ENCODE measurements at places on chromosomes 2 and 18.

DNA sequence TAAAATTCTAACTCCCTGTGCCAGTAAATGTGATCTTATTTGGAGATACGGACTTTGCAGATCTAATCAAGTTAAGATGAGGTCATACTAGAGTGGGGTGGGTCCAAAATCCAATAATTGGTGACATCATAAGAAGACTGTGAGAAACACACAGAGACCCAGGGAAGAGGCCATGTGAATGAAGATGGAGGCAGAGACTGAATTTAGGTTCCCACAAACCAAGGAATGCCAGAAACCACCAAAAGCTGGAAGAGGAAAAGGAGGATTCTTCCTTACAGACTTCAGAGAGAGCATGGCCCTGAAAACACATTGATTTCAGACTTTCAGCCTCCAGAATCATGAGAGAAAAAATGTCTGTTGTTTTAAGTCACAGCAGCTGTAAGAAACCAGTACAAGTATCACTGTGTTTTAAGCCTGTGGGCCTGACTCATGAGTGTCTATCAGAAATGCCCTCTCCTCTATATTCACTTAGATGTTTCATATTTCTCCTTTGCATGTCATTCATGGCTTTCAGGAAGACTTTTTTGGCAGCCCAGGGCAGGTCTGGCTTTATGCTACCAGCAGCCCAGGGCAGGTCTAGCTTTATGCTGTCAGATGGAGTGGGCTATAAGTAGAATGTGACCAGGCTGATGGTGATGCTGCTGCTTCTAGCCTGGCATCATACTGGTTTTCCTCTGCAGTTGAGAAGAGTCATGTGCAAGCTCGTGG lies 100.0 kb downstream of the SPOPL start:
- no peak for DNase-seq

DNA sequence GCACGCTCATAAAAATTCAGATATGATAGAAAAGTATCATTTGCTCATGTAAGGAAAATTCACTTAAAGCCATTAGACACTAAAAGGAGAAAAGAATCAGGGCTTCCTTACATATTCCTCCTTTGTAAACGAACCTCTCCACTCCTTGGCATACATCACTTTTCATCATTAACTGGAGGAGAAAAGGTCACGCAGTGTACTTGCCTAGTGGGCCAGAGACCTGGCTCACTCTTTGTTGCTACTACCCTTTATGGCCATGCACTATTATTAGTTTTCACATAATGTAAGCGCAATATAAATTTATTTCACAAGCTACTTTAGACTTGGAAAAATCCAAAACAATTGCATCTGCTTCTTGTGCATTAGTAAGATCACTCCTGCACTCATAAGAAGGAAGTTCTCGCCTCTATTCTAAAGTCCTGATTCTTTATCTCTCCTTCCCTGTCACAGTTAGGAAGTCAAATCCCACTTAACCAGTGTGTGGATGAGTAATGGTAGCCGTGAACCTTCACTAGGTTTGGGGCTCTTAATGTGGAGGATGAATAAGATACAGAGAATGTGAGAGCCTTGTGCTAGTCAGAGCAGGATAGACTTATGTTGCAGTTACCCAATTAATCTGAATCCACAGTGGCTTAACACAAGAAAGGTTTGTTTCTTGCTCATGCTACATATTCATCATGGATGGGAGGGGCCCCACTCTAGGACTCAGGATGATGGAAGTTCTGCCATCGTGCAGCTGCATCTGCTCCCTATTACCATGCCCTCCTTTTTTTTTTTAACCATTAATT lies 115.0 kb upstream of the GLS start:
- no peak for DNase-seq

DNA sequence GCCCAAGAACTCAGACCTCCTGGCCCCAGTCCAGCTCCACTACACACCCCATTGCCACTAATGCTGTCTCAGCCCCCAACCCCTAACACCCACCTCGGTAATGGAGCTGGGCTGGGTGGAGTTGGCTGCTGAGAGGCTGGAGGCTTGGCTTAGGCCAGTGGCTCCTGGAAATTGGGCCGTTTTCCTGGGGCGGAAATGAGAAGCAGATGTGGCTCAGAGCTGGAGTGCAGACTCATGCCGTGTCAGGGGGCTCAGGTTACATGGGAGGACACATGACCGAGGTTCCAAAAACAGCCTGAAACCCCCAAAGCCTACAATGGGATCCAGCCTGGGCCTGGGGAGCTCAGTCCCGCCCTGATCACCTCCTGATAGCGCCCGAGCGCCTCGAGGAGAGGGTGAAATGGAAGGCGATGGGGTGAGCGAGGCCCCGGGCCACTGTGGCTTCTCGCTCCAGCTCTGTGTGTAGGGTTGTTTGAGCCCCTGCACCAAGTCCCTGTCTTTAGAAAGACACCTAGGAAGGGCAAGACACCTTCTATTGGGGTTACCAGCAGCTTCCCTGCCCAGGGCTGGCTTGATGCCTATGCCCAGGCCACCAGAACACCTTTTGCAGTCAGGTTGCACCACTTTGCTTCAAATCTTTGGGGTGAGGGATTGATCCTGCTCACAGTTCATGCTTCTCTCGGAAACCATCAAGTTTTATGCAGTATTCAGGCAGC lies 175.7 kb upstream of the HAAO start:
- DNase-seq: no peak

DNA sequence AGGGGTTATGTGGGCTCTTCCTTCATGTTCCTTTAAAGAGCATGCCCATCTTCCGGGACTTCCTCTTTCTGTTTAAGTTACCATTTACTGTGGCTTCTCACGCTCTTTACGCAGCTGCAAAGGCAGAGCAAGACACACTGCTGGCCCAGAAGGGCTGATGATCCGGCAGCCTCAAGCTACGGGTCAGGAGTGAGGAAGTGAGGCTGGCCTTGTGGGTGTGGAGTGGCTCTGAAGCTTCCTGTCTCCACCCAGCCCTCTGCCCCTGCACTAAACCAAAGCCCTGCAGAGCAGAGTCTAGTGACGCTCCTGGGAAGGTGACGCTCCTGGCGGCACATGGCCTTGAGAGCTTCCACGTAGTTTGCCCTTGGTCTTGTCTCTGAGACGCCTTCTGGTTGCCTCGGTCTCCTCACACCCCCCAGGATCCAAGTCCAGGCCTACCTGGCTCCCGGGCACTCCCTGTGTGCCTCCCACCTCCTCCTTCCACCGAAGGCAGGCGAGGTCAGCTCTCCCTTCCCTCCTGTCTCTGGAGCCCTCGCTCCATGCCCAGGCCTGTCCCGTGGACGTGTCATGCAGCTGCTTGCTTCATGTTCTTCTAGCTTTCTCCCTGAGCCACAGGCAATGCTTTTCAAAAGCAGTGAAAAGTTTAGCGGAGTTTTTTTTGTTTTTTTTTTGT lies 50.3 kb downstream of the ARL4C start:
- peak; percentile 61 for DNase-seq

- DNase-seq: no peak
These were observed 231.7 kb downstream of the ZNF516 start for GRCh38 chr18:76263046-76264005.

DNA sequence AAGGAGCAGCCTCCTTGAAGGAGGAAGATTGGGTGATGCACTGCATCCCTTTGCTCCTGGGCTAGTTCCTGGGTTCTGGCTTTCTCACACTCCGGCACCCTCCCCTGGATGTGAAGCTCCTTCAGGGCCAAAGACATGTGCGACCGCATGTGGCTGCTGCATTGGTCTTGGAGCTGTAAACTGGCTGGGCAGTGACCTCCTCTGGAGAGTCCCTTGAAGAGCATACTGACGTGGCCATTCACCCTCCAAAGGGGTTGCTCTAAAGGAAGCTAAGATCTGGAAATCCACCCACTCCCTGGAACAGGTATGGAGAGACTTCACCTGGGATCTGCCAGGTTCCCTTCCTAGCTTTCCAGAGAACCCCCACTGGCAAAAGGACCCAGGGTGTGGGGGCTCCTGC lies 62.1 kb downstream of the TMEM17 start:
- DNase-seq: peak; percentile 49

DNA sequence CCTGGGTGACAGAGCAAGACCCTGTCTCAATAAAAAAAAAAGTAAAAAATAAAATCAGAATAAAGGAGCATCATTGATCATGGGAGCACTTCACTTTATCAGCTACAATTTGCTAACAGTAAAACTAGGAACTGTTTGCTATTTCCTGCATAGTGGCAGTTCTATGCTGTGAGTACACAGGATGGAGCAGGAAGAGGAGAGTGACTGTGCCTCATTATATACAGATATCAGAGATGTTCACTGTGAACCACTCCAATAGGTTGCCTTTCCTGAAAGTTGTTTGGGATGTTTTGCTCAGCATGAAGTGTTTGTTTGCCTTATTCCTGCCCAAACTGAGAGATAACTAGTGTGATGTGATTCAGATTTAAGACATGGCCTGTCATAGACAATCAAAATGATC lies 151.4 kb upstream of the EPAS1 start:
- DNase-seq: no peak

- DNase-seq: no peak
These were observed 29.2 kb downstream of the G6PC2 start for GRCh38 chr2:168930242-168930641.

GRCh38 chr2:106530866-106531265 lies 43.7 kb downstream of the CD8B2 start:
- DNase-seq: no peak

DNA sequence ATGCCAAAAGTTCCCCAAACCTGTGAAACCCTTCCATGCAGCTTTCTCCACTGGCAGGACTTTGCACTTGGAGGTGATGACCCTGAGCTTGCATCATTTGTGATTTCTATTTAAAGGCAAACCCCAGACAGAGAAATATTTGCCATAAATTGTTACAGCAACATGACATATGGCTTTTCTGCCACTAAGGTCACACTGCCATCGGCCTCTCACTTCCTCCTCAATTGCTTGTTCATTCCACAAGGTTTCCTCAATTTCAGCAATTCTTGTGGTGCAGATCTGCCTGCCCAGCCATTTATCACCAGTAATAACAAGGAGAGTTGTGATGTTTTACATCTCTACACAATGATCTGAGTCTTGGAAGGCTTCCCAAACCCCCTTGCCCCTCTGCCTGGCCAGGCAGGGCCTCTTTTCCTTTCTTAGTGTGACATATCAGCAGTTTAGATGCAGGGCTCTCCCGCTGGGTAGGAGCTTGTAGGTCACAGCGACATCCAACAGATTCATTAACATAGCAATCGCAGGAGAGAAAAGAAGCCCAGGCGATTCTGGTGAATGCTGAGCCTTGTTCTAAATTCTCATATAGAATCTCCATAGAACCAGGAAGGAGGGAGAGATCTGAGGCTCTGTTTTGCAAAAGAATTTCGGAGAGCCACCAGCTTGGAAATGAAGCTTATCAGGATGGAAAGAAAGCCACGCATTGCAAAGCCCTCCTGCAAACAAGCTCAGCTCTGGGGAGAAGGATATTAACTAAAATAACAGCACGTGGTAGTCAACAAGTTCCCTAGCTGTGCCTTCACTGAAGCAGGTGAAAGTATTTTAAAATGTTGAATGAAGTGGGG lies 46.7 kb upstream of the ITGA6 start:
- no peak for DNase-seq

GRCh38 chr18:52694804-52695203 lies 354.8 kb downstream of the DCC start:
- DNase-seq: no peak

DNA sequence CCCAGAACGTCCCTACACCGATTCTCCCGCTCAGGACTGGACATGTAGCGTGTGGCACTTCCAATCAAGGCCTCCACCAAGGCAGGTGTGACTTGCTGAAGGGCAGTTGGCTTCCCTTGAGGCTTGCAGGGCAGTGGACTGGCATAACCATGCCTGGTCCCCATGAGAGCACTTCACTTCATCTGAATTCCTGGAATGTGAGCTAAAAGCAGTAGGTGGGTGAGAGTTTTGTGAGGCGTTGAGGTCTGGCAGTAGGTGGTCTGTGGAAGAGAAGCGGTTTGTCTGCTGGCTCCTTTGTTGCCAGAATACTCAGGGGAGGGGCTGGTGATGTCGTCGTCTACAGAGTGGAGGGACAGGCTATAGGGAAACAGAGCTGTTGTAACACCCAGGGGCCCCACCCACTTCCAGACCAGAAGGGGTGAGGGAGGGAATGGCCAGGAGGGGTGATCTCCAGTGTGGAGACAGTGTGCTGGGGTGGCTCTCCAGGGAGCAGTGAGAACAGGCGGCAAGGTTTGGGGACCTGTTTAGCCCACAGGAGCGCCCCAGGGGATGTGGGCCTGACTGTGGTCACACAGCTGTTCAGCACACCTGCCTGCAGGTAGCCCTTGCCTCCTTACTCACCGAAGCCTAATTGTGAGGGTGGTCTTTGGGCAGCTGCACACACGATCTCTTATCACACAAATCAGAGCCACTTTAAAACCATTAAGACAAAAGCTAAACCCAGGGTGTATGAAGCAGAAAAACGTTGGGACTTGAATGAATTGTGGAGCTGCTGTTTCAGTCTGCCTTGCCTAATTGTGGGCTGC lies 21.5 kb upstream of the ALKAL2 start:
- peak; percentile 93 for DNase-seq

All from islet precursor cell (in vitro differentiated cells).